D721Med (cell line): ENCODE measurements at places on chromosomes 3 and 15.
A peak's percentile ranks its signal among the peaks of the same experiment; 100 is the strongest.

GRCh38 chr3:39849992-39850715, 40.7 kb downstream of the MYRIP start:
- DNase-seq = no peak

DNA sequence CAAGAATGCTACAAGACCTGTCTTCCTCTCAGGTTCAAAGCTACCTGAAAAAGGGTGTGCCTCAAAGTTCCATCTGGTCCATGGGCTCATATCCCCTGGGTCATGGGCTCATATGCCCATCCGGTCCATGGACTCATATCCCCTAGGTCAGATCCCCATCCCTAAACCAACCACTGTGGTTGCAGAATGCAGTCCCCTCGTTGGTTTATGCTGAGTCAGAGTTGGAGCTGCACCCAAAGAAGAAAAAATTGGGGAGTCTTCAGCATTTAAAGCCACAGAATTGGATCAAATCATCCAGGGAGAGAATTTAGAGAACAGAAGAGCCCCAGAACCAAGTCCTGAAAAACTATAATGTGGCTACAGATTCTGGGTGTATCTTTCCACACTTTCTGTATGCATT, 71.5 kb upstream of the IL12A start:
- no peak for DNase-seq

DNA sequence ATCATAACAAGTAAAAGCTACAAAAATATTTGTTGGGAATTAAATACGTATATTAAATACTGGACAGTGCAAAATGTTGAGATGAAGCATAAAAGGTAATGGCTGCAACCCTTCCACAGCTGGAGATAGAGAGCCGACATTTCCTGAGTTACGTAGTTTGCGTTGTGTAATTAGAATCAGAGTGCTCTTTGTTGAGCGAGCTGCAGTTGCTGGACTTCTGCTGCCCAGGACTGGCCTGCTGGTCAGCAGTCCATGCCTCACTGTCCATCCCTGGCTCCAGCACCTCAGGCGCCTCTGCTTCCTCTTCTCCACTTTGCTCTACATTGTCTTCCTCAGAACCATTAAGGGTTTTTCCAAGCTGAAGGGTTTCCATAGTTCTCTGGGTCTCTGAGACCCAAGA, 28.4 kb upstream of the SHC4 start:
- DNase-seq = no peak

- no peak for DNase-seq
These were observed 36.2 kb downstream of the ICE2 start for GRCh38 chr15:60442763-60443162.

DNA sequence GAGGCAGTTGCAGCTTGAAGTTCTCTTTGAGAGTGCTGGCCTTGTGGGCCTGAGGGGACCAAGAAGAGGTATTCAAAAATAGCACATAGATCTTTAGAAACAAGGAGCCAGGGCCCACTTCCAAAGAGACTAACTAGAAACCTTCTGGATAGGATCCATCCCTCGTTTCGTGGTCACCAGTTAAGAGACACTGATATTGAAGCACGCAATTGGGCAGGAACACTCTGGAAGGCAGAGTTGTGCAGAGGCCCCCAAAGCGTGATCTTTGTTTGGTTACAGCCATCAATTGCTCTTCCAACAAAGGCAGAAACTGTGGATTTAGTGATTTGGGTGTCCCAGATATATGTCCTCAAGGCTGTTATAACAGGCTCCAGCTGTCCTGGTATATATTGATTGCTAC, 46.7 kb upstream of the ACAN start:
- no peak for DNase-seq

- no peak for DNase-seq
These were observed 204.1 kb upstream of the SUCLG2 start for GRCh38 chr3:67858492-67858891.

- DNase-seq = peak; percentile 61
These were observed 77.1 kb downstream of the WDR76 start for GRCh38 chr15:43903864-43904290.

DNA sequence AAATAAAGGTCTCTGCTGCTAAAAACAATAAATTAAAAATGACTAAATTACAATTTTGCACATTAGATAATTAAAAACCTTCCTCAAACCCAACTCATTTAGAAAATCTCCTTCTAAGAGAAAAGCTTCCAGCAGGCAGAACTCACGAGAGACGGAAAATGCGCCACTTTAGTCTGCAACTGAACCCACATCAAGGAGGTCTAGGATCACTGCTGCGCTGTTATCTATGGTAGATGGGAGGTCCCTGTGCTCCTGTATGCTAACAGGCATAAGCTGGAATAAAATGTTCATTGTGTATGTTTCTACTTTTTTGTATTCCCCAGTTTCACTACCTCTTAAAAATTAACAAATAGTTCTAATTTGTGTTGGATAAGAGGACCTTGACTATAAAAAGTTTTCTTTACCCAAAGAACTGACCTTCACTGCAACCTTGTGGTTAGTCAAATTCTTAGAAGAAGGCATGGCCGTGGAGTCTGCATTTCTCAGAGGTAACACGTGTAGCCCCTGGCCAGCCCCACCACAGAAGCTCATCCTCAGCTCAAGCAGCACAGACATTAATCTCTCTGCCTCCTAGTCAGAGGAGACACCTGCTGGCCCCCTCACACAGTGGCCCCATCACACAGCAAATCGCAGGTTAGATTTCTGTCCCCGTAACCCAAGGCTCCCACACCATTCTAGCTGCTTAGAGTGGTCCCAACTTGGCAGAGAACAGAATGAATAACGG, 22.3 kb downstream of the STIMATE start:
- no peak for DNase-seq

DNA sequence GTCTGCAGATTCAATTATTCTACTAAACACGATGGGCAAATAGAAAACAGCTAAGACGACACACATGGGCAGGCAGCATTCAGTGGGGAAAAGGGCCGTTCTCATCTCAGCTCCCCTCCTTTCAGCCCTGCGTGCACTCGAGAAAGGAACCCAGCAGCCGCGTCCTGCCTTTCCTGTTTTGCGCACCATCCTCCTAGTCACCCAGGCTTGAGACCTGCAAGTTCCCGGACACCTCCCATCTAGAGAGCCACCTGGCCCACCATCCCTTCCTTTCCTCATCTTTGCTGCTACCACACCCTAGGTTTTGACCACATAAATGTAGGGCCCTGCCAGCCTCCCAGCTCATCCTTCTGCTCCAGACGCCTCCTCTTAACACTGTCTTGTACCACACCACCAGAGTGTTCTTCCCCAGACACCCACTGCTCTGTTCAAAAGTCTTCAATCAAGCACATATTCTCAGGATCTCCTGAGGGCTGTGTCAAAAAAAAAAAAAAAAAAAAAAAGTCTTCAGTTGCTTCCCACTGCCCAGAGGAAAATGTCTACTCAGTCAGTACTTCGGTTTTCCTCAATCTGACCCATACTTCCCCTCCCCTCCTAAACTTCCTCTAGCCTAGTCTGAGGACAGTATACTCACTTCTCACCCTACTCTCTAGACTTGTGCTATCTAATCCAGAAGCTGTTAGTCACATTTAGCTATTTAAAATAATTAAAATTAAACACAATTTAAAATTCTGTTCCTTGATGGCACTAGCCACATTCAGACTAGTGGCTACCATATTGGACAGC, 182.0 kb downstream of the STT3B start:
- DNase-seq = no peak

- DNase-seq = no peak
These were observed 323.2 kb downstream of the PLCL2 start for GRCh38 chr3:17207979-17208378.

DNA sequence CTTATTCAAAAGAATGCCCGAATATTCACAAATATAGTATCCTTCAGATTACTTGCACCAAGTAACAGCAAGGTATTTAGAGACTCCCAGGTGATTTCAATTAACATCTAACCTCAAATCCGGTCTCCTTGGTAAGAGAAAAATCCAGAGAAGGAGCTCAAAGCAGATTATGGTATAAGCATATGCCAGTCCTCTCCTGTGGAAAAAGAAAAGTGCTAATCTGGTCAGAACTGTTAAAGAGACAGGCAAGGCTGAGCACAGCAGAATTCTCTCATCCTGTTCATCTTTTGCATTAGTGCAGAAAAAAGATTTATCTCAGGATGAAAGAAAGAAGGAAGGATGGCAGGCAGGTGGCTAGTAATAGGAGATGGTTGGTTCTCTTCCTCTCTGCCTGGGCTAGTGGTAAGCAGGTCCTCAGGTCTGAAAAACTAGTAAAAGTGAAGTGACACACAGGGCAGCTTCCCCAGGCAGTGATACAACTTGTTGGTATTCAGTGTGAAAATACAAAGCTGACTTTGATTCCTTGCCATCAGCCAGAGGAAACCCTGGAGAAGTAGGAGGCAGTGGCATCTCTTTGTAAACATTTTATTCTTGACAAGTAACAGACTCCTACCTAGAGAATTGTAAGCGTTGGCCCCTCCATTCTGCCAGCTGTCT, 14.2 kb downstream of the ATXN7 start:
- no peak for DNase-seq

GRCh38 chr3:44252332-44252959, 10.8 kb downstream of the TOPAZ1 start:
- no peak for DNase-seq

GRCh38 chr3:52197499-52197841, 490 bp upstream of the ALAS1 start:
- no peak for DNase-seq

DNA sequence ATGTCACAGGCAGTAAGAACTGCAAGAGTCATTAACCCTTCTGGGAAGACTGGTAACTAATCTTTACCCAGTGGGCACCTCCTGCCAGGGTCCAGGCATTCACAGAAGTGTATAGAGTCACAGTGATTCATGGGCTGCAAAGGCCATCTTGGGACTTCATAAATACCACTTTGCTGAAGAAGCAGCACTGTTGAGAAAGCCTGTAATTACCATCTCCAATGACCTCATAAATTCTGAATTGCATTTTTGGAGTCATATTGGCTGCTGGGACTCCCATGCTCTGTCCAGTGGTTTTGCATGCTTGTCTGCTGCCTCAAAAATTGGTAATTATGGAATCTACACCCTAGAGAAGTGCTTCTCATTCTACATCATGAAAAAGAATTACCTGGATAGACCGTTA, 837.2 kb downstream of the NTRK3 start:
- no peak for DNase-seq

DNA sequence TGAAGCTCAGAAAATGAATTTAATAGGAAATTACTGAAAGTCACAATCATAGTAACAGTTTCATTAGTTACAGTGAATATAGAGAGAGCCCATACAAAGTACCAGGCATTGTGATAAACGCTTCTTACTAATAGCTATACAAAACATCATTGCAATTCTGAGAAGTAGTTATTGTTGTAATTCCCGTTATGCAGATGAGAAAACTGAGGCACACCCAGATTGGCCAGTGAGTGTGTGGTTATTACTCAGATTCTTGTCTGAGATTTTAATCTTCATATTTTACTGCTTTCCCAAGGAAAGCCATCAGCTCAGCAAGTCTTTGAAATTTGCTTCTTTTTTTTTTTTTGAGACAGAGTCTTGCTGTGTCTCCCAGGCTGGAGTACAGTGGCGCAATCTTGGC, 14.3 kb downstream of the FLNB start:
- no peak for DNase-seq

GRCh38 chr3:179957264-179957845, 79.4 kb downstream of the PEX5L start:
- no peak for DNase-seq

DNA sequence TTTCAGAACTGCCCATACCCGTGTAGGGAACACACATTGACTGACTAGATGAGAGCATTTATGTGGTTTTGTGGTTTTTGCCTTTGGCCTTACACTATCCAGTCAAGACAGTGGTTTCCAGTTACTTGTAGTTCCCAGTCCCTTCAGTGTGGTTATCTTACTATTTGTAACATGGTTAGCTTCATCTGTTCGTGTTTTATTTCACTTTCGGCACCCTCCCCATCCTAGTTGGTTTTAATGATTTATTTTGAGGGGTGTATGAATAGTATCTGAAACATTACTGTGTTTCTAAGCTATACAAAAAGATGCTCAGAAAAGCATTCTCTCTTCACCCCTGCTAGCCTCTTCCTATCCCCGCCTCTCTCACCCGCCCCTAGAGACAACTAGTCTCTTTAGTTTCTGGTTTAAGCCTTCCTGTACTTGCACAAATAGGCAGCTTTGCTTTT, 14.1 kb downstream of the LYSMD4 start:
- no peak for DNase-seq

DNA sequence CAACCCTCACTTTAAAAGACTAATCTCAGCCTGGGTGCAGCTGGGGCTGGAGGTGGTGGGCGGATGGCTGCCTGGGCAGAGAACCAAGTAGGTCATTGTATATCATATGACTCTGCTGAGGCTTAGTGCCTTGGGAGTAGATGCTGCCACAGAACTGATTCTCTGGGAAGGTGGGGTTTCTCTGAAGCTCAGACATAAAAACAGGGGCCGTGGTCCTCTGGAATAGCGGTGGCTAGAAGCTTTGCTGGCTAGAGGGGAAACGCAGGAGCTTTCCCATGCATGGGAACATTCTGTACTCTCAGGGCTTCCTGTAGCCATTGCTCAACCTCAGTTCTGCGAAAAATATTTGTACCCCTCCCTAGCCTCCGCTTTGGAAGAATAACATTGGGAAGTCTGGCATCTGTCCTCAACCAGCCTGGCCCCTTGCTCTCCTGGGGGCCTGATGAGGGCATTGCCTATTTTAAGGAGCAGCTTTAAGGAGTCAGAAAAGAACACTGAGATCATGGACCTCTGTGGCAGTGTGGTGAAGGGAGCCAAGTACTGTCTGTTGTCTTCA, 14.7 kb downstream of the TIMP4 start:
- no peak for DNase-seq

DNA sequence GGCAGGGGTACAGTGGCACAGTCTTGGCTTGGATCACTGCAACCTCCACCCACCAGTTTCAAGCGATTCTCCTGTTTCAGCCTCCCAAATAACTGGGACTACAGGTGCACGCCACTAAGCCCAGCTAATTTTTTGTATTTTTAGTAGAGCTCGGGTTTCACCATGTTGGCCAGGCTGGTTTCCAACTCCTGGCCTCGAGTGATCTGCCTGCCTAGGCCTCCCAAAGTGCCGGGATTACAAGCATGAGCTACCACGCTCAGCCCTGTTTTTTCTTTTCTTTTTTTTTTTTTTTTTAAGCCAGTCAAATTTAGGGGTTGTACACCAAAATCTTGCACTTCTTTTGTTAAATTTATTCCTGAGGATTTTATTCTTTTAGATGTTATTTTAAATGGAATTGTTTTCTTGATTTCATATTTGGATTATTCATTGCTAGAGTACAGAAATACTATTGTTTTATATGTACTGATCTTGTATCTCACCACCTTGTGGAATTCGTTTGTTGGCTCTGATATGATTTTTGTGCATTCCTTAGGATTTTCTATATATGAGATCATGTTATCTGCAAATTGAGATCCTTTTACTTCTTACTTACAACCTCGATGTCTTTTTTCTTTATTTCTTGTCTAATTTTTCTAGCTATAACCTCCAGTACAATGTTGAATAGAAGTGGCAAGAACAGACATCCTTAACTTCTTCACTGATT, 65.6 kb downstream of the ZNF609 start:
- no peak for DNase-seq

DNA sequence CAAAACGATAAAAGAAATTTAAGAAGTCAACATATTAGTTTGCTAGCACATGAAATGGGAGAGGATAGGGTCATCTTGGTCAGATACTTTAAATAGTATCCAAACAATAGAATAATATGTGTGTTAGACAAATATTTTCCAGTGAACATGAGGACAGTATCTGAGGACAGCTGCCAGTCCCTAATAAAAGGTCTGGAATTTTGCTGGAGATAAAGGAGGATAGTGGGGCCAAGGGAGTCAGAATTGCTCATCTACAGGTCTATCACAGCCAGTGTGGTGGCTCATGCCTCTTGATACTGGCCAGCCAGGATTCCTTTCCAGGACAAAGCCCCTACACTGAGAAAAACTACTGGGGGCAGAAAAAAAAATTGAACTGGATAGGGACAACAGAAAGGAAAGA, 74.0 kb downstream of the HERC1 start:
- DNase-seq = no peak

- DNase-seq = no peak
These were observed 40.0 kb upstream of the FAM3D start for GRCh38 chr3:58706395-58707167.
